ENCODE measurements at places on chromosomes 4 and X.

DNA sequence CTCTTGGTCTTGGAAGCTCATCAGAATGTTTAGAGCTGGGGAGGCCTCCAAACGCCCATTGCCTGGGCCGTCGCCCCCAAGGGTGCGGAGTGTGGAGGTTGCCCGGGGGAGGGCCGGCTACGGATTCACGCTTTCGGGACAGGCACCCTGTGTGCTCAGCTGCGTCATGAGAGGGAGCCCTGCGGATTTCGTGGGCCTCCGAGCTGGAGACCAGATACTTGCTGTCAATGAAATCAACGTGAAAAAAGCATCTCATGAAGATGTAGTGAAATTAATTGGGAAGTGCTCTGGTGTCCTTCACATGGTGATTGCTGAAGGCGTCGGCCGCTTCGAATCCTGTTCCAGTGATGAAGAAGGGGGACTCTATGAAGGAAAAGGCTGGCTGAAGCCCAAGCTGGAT is 23.3 kb downstream of the RGS12 start:
- no peak for DNase-seq

- DNase-seq, result peak; percentile 49
Observed at GRCh38 chr4:77454858-77455257, 150.8 kb upstream of the CXCL13 start.

DNA sequence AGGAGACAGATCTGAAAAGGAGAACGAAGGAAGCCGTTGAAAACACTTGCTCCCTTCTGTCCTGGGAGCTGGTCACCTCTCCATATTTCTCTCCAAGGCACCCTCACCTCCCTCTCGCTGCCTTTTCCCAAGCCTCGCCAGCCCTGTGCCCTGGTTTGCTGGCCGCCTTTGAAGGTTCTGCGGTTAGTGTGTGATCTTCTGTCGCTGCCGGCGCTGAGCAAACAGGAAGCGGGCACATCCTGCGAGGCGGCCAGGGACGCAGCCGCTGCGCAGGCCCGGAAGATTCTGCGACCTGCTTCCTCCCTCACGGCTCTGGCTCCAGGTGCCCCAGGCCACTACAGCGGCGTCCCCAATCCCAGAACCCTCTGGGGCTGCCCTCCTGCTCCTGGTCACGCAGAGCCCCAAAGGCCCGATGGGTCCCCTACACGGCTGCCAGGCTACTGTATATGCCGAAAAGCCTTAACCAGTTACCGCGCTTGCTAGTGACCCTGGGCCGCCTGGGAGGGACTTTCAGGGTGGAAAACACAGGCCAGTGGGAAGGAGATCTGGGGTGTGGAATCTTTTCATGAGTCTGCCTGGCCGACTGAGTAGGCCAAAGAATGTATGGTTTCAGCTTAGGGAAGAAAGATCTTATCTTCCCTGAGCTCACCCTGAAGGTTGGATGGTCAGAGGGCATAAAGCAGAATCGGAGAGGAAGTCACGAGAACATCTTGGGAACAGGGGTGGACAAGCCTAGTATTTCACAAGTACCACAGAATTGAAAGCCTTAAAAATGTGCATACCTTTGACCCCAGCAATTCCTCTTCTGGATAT is 2.3 kb upstream of the SASH3 start:
- peak; percentile 42 for DNase-seq

- DNase-seq, result peak; percentile 69
Observed at GRCh38 chr4:79046016-79046592, 106.9 kb upstream of the PAQR3 start.

DNA sequence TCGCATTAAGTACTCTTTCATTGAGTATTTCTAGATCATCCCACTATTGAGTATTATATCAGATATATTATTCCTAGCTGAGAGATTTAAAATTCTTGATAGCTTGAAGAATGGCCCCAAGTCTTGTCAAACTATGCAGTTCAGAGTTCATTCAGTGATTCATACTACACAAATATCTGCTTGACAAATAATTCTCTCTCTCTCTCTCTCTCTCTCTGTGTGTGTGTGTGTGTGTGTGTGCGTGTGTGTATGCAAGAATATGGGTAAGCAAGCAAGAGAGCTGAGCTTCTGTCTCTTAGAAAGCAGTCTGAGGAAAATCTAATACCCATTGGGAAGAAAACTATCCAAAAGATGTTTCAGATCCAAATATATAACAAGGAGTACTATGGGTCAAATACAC is 142.0 kb downstream of the SLC10A7 start:
- no peak for DNase-seq

DNA sequence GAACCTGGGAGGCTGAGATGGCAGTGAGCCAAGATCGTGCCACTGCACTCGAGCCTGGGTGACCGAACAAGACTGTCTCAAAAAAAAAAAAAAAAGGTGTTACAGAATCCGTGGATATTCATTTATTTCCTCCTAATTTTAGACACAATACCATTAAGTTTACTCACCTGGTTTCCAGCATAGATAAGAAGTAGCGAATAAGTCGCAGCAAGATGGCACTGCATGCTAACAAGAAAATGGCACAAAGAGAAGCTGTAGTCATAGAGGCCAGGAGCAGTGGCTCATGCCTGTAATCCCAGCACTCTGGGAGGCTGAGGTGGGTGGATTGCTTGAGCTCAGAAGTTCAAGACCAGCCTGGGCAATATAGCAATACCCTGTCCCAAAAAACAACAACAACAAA is 17.0 kb upstream of the MOB1B start:
- DNase-seq, result no peak

DNA sequence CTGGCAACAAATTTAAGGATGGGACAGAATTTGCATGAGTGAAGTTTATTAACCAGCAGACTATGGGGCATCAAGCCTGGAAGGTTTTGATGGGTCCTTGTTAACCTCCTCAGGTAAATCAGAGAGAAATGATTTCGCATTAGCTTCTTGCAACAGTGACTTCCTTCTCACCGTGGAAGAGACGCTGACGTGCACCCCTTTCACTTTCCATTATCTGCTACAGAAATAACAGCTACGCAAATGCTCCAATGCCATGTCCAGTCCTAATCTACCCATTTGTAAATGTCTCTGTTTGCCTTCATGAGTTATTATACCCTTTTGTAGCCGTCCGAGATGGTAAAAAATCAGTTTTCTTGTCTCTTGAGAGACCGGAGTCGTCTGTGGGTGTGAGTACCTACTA is 100.3 kb downstream of the SLC34A2 start:
- DNase-seq, result no peak

DNA sequence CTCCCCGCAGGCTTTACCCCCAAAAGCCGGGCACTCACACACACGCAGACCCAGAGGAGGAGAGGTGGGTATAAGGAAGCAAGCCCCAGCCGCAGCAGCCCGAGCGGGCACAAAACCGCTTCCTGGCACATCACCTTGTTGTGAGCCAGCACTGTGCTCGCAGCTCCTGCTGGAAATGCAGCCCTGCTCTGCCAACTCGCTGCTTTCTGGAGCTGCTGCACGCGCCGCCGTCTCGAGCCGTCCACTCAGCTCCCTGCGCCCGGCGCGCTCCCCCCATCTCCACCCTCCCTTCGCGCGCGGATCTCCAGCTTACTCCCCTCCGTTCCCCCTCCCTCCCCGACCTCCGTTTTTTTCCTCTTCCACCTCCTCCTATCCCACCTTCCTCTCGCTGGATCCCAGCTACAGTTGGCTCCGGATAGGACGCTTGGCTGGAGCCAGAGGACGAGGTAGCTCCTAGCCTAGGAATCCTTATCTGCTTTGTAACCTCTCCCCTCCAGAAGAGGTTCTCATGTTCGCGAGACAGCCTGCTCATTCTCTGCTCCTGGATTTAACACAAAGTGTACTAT is at the start of gene SPOCK3:
Gene SPOCK3 (minus strand): TSS at position 179 of the 566 bp plus-strand sequence.
- DNase-seq, result peak; percentile 40

GRCh38 chr4:8553991-8554405 is 26.2 kb upstream of the GPR78 start:
- DNase-seq, result no peak

GRCh38 chrX:14902537-14902936 is 29.3 kb downstream of the MOSPD2 start:
- no peak for DNase-seq

GRCh38 chr4:168632301-168632725 is 135.5 kb downstream of the PALLD start:
- DNase-seq, result peak; percentile 33

DNA sequence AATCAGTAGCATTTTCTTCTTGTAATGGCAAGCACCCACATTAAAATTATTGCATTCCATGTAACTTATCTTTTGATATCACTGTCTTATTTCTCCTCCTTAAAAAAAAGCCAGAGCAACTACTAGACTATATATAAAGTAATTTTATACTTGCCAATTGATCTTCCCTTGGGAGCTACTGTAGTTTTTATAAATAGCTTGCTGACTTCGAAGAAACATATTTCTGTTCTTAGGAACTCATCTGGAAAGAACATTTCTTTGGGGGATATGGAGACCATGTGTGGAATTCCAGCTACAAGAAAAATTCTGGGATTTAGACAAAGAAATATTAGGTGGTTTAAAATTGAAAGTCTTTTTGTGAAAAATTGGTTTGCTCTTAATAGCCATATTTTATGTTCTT is 94.9 kb downstream of the BMPR1B start:
- DNase-seq, result no peak

GRCh38 chr4:26780539-26780938 is 80.1 kb upstream of the STIM2 start:
- no peak for DNase-seq

DNA sequence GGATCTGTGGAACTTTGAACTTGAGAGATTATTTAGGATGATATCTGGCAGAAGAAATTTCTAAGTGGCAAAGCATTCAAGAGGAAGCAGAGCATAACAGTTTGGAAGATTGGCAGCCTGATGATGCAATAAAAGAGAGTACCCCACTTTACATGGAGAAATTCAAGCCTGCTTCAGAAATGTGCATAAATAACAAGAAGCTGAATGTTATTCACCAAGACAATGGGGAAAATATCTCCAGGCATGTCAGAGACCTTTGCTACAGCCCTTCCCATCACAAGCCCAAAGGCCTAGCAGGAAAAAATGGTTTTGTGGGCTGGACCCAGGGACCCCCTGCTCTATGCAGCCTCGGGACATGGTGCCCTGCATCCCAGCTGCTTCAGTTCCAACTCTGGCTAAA is 420.8 kb downstream of the DTHD1 start:
- DNase-seq, result no peak

DNA sequence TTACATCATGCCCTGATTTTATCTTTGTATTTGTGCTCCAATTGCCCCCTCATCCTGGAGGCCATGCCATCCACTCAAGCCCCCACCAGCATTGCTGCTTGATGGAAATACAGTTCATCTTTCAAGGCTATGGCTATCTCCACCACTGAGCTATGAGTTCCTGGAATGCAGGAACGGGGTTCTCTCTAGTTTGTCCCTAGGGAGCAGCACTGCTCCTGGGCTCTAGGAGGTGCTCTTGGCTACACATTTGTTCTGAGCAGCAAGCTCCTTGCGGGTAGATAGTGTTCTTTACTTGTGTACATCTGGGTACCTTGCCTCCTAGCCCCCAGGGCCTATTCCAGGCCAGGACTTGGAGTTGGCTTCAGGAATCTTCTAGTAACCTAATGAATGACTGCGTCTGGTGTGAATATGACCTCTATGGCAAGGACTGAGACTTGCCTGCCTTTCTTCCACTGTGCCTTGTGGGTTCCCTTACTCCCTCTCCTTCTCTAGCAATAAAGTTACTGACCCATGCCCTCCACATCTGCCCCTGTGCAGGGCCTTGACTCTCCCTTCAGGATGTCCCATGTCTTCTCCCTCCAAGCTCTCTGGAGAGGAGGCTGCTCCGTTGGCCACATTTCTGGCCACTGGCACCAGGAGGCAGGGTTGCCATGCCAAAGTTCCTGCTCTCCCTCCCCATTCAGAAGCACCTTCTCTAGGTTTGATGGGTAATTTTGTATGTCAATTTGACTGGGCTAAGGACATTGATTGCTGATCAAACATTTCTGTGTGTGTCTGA is 7.6 kb downstream of the CITED1 start:
- DNase-seq, result no peak

- no peak for DNase-seq
Observed at GRCh38 chrX:5876984-5877596, 351.6 kb downstream of the NLGN4X start.

- DNase-seq, result no peak
Observed at GRCh38 chr4:11455201-11455835, 26.6 kb upstream of the HS3ST1 start.

GRCh38 chrX:9172464-9172850 is 138.5 kb upstream of the FAM9B start:
- DNase-seq, result no peak

DNA sequence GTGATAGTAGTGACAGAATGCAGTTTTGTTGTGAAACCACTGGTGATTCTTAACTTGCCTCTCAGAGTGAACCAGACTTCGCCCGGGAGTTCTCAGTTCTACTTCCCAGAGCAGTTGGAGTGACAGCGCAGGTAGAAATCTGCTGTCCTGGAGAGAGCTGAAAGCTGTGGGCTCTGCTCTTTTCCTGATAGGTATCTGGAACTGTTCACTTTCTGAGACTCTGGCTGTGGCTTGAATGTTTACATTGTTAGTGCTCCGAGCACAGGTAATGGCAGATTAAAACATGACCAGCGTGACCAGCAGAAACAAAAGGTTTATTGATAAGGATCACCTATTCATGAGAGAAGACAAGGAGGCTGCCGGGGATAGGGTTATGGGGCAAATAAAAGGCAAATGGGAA is 360.7 kb downstream of the BMPR1B start:
- no peak for DNase-seq

- DNase-seq, result no peak
Observed at GRCh38 chr4:17385403-17385802, 126.5 kb downstream of the QDPR start.

- DNase-seq, result no peak
Observed at GRCh38 chr4:14925471-14925870, 76.8 kb upstream of the CPEB2 start.

DNA sequence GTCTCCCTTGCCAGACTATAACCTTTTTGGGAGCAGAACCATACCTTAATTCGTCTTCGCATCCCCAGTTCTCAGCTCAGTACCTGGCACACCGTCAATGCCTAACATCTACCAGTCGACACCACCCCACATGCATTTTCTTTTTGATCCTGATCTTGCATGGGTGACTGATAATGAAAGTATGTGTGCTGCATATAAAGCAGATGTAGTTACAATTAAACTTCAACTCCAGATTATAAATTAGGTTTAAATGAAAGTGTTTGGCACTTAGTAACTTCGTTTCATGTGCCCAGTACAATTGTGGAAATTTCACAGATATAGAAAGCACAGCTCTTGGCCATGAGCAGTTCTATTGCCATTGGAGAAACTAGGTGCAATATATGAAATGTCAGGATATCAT is 8.8 kb upstream of the NKX6-1 start:
- DNase-seq, result no peak

- DNase-seq, result peak; percentile 50
Observed at GRCh38 chr4:56468097-56468422, 643 bp downstream of the SRP72 start.

DNA sequence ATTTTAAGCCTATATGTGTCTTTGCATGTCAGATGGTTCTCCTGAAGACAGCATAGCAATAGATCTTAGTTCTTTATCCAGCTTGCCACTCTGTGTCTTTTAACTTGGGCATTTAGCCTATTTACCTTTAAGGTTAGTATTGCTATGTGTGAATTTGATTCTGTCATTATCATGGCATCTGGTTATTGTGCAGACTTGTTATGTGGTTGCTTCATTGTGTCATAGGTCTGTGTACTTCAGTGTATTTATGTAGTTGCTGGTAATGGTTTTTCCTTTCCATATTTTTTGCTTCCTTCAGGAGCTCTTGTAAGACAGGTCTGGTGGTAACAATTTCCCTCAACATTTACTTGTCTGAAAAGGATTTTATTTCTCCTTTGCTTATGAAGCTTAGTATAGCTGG is 1443.5 kb downstream of the FAM133A start:
- DNase-seq, result no peak

- no peak for DNase-seq
Observed at GRCh38 chr4:76905521-76905920, 7.6 kb upstream of the SOWAHB start.
